ENCODE measurements at places on chromosomes 6 and 20.
A peak's percentile ranks its signal among the peaks of the same experiment; 100 is the strongest.

DNA sequence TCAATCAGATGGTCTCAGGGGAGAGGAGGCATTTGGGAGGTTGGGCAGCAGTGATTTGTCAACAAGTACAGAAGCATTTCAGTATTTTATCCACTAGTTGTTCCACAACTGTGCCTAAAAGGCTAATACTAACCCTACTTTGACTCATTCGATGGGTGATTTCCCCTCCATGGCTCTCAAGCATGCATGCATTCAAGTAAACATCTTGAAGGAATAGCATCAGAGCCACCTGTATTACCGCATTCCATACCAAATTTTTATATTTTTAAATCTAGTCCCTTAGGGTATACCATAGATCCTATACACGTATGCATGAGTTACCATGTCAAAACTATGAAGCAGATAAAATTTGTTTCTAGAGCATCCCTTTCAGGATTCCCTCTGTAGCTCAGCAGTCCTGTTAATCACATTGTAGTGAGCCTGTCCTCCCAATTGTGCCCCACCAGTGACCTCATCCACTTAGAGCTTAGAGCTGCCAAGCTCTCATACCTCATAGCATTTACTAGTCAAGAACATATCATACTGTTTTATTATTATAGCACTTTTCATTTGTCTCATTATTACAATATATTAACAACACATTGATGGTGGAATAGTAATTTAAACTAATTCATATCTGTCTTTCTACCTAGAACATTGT is 213.8 kb downstream of the LAMA2 start:
- no peak for DNase-seq

- no peak for DNase-seq
Measured at GRCh38 chr20:49427751-49428518, 54.5 kb downstream of the KCNB1 start.

DNA sequence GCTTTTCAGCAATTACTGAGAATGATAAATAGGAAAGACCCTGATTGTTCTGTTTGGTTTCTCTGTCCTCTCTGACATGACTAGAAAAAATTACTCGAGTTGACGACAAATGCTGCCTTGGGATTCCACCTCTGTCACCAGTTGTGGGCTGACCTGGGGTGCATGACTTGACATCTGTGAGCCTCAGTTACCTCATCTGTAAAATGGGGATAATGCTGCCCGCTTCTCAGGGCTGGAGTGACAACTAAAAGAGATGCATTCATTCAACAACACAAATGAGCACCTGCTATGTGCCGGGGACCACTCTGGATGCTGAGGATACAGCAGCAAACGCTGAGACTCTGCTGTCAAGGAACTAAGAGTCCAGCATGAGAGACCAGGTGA is 94.8 kb downstream of the NFATC2 start:
- no peak for DNase-seq

DNA sequence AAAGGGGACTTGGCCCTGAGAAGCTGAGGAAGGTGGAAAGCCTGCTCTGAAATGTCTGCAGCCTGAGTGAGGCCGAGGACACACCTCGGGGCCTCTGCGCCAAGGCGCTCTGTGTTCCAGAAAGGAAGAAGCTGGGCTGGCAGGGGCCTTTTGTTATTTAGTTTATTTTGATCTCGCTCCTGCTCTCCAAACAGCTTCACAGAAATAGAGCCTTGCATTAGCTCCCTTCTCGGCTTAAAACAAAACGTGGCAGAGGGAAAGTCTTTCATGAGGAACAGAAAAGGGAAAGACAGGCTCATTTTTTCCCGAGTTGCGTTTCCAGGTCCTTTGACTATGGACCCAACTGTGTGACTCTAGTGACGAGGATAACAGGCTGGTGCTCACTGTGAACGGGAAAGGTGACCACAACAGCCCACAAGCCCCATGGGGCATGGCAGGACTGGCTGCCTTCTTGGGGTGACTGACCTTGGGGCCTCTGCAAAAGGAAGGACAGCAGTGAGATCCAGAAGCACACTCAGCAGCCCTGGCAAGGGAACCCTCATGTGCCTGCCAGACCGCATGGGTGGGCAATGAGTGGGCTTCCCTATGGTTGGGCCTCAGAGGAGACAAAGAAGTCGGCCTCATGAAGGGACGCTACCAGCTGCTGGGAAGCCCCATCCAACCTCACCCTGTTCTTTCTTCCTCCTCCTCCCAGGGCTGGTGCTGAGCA is 18.7 kb downstream of the LEMD2 start:
- DNase-seq = no peak

GRCh38 chr6:16770701-16771569 is 9.7 kb upstream of the ATXN1 start:
- DNase-seq = peak; percentile 74

- DNase-seq = no peak
Measured at GRCh38 chr6:121399966-121400365, 35.5 kb upstream of the GJA1 start.

GRCh38 chr6:97026298-97026697 is 101.8 kb downstream of the KLHL32 start:
- no peak for DNase-seq

- no peak for DNase-seq
Measured at GRCh38 chr20:43680981-43681380, 14.1 kb downstream of the MYBL2 start.

- no peak for DNase-seq
Measured at GRCh38 chr6:144075187-144075586, 20.2 kb downstream of the SF3B5 start.

GRCh38 chr6:133012774-133013173 is 198.4 kb downstream of the RPS12 start:
- no peak for DNase-seq

DNA sequence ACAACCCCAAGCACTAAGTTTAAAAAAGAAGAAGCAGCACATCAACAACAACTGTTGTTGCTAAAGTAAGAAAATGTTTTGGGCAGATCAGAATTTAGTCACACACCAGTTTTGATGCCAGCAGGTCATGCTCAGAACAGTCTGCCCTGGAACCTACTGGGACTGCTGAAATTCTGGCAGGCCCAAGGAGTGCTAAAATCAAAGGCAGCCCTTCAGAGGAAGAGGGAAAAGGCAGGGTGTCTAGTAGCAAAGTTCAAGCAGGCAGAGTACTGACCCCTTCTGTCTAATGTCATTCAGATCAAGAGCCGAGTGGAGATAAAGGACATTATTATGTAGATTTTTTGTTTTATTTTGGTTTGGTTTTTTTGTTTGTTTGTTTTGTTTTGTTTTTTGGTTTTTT is 96.6 kb upstream of the LOC128125822 start:
- no peak for DNase-seq

GRCh38 chr6:134520181-134521115 is 202.5 kb upstream of the SGK1 start:
- no peak for DNase-seq

DNA sequence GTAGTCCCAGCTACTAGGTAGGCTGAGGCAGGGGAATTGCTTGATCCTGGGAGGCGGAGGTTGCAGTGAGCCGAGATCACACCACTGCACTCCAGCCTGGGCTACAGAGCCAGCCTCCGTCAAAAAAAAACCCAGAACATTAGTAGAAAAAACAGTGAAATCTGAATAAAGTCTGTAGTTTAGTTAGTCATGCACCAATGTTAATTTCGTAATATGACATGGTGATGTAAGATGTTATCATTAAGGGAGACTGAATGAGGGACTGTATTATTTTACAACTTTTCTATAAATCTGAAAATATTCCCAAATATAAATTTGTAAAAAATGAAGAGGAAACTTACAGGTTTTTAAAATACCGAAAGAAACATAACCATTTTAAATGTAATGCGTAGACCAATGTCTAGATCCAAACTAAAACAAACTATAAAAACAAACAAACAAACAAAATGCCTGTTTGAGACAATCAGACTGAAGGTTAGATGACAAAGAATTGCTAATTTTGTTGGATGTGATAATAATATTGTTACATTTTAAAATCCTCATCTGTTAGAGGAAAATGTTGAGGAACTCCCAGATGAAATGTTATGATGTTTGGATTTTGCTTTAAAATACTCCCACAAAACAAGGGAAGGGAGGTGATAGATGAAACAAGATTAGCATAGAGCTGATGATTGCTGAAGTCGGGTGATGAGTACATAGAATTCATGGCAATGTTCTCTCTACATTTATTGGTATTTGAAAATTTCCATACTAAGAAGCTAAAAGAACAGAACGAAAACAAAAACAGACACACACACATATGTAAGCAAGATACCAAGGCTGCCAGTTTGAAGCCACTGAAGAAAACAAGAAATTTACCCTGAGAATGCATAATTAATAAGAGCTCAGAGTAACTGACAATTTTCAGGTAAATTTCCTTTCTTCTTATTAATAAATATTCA is 1.8 kb downstream of the GSTA4 start:
- DNase-seq = peak; percentile 28

- DNase-seq = no peak
Measured at GRCh38 chr6:125841356-125842090, 50.8 kb downstream of the NCOA7 start.

- DNase-seq = no peak
Measured at GRCh38 chr6:123027408-123027807, 31.4 kb downstream of the CLVS2 start.

- DNase-seq = no peak
Measured at GRCh38 chr20:60993433-60994044, 258.5 kb upstream of the CDH4 start.

DNA sequence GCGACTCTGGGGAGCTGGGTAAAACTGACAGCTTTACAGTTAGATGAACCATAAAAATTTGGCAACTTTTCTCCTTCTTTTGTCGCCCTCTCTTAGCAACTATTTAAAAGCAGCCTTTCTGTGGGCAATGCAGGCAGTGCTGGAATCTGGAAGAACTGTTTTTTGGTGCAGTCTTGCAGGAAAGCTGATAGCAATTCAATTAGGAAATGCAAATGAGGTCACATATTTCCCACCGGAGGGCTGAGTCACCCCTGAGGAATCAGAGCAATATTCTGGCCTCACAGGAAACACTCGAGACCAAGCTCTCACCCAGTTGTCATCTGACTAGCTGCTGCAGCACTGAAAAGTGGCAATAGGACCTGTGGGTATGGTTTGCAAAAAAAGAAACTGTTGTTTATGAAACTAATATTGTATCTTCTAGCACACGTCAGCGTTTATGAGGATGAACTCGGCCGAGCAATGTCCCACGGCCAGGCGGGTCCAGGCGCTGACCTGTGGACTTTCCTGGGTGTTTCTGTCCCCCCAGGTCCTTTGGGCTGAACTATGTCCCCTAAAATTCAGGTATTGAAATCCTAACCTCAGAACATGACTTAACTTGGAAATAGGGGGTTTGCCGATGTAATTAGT is 312.3 kb downstream of the TAF4 start:
- DNase-seq = peak; percentile 11

- DNase-seq = no peak
Measured at GRCh38 chr6:77463861-77464494, 687 bp upstream of the HTR1B start.

DNA sequence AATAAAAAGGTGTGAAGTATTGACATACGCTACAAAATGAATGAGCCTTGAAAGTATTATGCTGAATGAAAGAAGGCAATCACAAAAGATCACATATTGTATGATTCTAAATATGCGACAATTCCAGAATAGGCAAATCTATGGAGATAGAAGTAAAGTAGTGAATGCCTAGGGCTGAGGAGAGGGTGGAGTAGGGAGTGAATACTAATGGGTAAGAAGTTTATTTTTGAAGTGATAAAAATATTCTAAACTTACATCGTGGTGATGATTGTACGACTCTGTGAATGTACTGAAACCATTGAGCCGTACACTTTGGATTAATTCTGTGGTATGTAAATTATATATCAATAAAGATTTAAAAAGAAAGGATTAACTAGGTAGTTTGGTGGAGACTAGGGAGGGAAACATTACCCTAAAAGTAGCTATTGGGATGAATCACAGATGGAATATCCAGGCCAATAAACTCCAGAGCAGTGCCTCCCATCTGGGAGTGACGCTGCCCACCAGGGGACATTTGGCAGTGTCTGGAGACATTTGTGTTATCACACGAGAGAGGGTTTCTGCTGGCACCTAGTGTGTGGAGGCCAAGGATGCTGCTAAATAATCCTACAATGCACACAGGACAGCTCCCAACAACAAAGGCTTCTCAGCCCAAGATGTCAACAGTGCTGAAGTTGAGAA is 214.2 kb upstream of the PCSK2 start:
- no peak for DNase-seq

DNA sequence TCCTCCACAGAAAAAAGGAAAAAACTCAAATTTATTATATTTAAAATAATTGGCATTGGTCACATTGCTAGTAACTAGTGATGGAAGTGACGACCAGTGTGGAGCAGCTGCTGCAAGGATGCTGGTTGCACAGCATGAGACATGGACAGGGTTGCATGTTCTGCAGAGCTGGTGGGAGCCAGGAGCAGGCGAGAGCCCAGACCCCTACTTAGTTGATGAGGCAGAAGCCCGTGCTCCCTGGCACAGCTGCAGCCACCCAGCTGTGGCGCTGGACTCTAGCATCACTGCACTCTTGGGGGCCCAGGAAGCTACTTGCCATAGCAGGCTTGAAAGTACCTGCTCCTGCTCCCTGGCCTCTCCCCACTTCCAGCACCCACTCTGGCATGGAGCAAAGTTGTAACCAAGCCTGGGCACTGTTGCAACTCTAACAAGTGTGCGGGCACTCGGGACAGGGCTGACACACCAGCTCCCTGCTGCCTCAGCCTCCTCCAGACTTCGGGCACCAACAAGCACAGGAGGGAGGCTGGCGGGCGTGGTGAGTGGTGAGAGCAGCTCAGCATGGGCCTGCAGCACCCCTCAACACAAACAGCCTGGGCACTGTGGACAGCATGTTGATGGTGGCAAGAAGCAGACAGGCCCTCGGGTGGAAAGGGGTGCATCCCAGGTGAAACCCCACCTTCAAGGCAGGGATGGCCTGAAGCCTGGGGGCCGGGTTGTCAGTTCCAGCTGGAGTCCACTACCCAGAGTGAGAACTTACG is 69.6 kb downstream of the EYS start:
- DNase-seq = no peak

- no peak for DNase-seq
Measured at GRCh38 chr20:16444057-16444777, 129.0 kb downstream of the KIF16B start.

DNA sequence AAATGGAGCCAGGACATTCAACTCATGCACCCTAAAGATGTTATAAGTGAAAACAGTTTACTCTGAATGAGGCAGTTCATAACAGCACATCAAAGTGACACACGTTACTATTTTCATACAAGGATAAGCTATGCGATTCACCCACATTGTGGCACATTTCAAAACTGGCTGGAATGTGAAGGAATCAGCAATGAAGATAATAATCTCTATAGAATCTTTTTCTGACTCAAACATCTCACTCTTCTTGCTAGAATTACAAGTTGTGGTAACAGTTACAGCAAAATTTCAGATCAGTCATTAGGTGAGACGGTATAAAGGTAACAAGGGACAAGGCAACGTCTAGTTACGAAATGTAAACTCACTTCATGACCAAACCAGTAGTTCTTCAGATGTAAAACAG is 17.5 kb downstream of the TMEM244 start:
- peak; percentile 24 for DNase-seq

DNA sequence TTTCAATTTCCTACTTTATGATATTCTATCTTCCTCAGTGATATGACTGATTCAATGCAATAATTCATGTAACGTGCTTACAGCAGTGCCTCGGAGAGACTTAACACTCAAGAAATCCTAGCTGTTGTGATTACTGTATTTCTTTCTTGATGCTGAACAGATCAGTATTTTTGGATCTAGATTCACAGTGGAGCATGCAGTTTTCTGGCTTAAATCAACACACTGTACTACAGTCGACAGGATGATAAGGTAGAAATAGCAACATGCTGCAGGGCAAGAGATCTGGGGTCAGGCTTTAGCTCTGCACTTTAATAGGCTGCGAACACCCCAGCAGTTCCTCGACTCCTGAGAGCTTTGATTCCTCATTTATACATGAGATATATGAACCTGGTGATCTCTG is 161.0 kb downstream of the AIG1 start:
- DNase-seq = no peak

- DNase-seq = no peak
Measured at GRCh38 chr6:143506620-143507019, 4.9 kb downstream of the FUCA2 start.

Data from HFFc6 (cell line).